ENCODE measurements at places on chromosomes 4 and X. TPM values are rescaled to one million over a fixed set of nuclear protein-coding genes. Genes with fewer than 3 reads are reported as not detected.

- no peak for DNase-seq
Observed at GRCh38 chrX:327660-328126, 9.1 kb upstream of the GTPBP6 start.

- DNase-seq, result no peak
Observed at GRCh38 chr4:113113151-113113550, 63.7 kb downstream of the ANK2 start.

DNA sequence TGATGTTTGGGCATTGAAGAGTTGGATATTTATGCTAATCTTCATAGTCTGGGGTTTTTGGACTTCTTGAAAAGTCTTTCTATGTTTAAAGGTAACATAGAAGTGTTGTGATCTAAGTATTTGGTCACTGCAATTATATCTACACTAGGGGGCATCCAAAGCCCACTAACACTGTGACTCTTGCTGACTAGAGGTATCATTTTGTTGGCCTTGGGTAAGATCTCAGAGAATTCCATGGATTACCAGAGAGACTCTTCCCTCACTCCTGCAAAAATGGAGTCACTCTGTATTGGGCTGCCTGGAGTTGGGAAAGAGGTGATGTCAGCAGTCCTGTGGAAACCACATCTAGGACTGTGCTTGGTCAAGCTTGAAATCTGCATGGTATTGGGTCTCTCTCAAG is 1077.6 kb downstream of the FAM133A start:
- DNase-seq, result no peak

- no peak for DNase-seq
Observed at GRCh38 chrX:134375691-134376090, 84.3 kb upstream of the HPRT1 start.

The PLAC8 gene
- polyA plus RNA-seq, result 10.4 TPM

DNA sequence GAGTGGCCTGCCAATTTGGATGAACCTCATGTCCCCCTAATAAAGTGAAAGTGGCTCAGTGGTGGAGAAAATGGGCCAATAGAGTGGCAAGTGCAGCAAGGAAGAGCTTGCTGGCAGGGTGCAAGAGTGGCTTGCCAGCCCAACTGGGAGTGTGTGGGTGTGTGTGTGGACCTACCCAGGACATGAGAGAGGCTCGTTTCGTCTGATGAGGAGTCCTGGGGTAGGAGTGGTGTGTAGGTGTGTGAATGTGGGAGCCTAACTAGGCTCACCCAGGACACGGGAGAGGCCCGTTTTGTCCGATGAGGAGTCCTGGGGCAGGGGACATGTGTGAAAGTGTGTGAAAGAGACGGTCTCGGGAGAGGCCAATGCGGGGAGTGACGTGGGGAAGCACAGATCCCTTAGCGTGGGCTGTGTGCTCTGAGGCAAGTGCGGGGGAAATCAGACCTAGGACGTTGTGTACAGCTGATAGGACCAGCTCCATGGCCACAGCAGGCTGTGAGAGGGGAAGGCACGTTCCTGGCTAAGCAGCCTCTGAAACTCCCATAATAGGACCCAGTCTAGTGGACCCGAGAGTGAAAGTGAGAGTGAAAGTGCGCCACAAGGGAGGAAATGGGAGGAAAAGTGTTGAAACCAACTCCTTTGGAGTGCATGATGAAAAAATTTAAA is 5.3 kb downstream of the GAGE10 start:
- peak; percentile 4 for DNase-seq

DNA sequence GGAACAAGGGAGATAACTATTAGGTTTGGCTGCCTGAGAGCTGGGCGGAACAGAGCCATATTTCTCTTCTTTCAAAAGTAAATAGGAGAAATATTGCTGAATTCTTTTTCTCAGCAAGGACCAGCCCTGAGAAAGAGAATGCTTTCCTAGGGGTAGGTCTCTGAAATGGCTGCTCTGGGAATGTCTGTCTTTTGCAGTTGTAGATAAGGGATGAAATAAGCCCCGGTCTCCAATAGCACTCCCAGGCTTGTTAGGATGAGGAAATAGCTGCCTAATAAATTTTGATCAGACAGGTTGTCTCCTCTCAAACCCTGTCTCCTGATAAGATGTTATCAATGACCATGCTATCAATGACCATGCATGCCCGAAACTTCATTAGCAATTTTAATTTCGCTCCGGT is 207.8 kb upstream of the KIT start:
- DNase-seq, result no peak

GRCh38 chrX:155048977-155049619 is 21.8 kb downstream of the CMC4 start:
- peak; percentile 19 for DNase-seq

GRCh38 chr4:164846566-164846965 is 30.4 kb upstream of the APELA start:
- no peak for DNase-seq

The AMBN gene
- not detected for polyA plus RNA-seq

- DNase-seq, result no peak
Observed at GRCh38 chr4:8252301-8253173, 17.0 kb upstream of the HTRA3 start.

DNA sequence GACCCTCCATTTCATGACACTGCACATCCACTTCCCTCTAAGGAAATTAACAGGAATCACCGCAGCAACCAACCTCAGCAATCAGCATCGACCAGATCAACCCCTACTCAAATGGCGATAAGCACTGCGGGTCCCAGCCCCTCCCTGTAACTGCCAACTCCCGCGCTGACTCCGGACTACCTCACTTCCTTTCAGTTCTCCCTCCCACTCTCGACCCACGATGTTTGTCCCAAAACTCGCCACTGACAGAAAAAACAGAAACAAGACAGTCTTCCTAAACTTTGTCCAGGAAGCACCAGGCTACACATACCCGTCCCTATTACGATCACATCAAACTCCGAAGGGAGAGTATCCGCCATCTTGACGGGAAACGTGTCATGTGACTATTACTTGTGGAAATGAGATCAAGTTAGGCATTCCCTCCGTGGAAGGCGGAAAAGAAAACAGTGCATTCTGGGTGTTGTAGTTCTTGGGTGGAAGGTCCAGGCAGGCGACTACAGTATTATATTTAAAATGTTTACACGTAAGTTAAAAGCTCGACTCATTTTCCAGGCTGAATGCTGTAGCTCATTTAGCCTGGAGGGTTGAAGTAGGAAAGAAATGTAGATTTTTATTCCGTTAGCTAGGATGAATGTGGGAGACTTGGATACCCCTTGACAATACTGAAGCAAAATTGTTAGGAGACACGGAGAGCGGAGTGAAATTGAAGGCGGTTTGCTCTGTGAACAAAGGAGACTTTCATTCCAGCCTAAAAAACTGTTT is at the start of gene CHM:
Gene CHM (minus strand): TSS at position 385 of the 762 bp plus-strand sequence. CDS start 26 bp downstream, at position 359.
- DNase-seq, result peak; percentile 78

DNA sequence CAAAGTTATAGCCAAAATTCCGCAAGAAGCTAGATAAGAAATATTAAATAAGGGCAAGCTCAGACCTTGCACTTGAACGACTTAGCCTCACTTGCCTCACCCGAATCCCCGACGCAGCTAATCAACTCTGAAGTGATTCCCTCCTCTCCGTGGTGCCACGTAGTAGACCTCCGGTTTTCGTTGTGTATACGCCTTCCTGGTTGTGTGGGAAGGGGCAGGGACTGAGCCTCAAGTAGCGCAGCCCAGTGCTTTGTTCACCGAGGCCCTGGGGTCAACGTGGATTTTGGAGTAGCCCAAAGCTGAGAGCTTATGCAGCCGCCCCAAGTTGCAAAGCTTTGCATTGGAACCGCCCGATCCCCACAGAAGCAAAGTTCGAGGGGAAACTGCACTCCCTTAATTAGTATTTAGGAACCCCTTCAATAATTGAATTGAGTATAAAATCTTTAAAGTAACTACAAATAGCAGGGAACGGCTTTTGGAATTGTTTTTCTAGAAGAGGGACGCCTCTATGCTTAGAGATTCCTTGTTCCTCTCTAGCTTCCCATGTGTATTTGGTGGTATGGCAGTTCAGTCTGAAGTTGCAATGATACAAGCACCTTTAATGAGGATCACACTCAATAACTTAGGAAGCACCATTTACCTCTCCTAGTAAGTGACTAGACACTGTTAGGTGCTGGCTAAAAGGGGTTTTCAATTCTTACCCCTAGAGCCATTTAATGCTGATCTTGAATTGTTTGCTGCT is 55.7 kb downstream of the LINC00632 start:
- DNase-seq, result no peak
